ENCODE measurements at places on chromosomes 3 and 15. TPM values are rescaled to one million over a fixed set of nuclear protein-coding genes. Genes with fewer than 3 reads are reported as not detected.

Gene USP50
- total RNA-seq: 30.4 TPM

Gene CAPN3
- 60.4 TPM for total RNA-seq

Gene GATA2
- 13.5 TPM for total RNA-seq

Gene NANOGP8
- 6.0 TPM for total RNA-seq

Gene SNTN
- not detected for total RNA-seq

Gene ALAS1
- total RNA-seq: 49.9 TPM

Gene RPUSD2
- total RNA-seq: 12.3 TPM

Gene LAMB2
- 503 TPM for total RNA-seq

Gene RRP9
- total RNA-seq: 11.6 TPM

Gene MEX3B
- total RNA-seq: 109 TPM
